Stimulated activated CD8-positive, alpha-beta memory T cell treated with anti-CD3 and anti-CD28 coated beads, Interleukin-4, amount 100 ng/mL, for 1 hour (primary cell): ENCODE measurements at places on chromosomes 4 and X.

DNA sequence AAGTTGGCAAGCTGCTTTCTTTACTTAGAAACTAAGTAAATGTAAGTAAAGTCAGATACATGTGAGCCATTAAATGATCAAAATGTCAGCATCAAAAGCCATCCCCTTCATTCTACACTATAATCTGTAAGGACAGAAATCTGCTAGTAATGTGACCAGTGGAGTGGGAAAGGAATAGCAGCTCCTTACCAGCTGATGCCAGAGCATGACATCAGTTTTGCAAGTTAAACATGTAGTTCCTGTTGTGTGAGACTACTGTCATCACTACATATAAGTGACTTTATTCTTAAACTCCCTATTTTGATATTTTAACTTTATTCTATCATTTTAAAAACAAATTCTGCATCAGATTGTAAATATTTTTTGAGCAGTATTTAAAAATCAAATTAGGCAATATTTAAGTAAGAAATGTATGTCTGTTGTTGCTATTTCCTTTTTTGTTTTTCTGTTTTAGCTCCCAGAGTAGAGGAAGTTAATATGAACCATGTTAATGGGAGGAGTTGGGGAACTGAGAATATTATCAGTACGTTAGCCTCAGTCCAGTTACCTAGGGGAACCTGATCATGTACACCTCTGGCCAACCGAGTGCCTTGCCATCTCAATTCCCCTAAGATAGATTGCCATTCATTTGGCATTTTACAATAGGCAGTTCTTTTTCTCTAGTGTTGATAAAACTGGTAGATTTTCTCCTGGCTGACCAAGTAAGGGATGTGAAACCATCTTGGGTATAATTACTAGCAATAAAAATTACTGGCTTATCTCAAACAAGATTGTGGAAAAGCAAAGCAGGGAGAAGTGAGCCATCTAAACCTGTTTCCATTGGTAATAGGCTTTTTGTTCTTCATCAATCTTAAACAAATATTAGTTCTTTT, 34.7 kb downstream of the CCNI start:
- DNase-seq = no peak

DNA sequence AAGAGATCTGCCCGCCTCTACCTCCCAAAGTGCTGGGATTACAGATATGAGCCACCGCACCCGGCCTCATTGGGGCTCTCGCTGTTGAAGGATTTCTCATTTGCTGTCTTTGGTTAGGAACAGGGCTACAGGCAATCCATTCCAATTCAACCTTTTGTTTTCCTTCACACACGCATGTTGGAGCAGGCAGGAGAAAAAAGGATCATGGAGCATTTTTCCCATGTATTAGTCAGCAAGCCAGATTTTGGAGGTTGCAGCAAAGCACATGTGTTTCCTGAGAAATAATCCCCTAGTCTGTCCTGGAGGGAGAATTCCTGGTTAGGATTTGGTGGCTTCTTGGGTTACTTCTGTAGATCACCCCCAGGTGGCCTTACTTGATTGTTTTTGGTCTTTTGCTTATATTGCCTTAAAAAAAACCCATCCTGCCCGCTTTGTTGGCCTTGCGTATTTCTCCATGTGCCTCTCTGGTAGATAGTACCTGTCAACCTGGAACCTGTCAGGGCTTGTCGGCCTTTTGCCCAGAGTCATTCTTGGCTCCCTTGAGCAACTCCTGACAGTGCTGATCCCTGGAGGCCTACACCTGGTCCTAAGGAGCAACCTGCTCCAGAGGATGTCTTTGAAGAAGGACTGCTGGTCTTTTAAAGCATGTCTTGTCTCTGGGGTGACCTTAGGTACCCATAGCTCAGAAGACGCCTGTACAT, 82.4 kb upstream of the CLCN4 start:
- DNase-seq = no peak

- DNase-seq = no peak
These were observed 76.9 kb downstream of the COL4A6 start for GRCh38 chrX:108361316-108361715.

GRCh38 chr4:141458501-141458900, 177.9 kb upstream of the IL15 start:
- DNase-seq = no peak

- no peak for DNase-seq
These were observed 21.1 kb downstream of the ACOX3 start for GRCh38 chr4:8419222-8420041.

GRCh38 chr4:7238300-7238960, 46.1 kb downstream of the SORCS2 start:
- no peak for DNase-seq

DNA sequence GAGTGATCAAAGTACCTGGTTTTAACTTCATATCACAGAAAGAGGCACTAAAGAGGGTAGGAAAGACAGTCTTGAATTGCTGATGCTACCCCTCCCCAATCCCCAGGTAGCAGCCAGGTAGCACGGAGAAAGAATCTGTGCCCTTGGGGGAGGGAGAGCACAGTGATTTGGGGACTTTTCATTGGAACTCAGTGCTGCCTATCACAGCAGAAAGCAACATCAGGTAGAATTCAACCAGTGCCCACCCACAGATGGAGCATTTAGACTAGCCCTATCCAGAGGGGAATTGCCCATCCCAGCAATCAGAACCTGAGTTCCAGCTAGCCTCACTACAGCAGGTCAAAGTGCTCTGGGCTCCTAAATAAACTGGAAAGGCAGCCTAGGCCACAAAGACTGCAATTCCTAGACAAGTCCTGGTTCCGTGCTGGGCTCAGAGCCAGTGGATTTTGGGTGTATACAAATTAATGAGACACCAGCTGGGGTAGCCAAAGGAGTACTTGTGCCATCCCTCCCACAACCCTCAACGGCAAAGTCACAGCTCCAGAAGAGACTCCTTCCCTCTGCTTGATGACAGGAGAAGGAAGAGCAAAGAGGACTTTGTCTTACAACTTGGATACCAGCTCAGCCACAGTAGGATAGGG, 228.1 kb downstream of the THOC2 start:
- DNase-seq = no peak
